HepG2 (cell line): ENCODE measurements at places on chromosomes 2 and 18. TPM values are rescaled to one million over a fixed set of nuclear protein-coding genes. Genes with fewer than 3 reads are reported as not detected.

GRCh38 chr2:70887550-70888246 lies 48.0 kb upstream of the ATP6V1B1 start:
- DNase-seq: no peak

- DNase-seq: no peak
Observed at GRCh38 chr2:172048508-172049503, 36.5 kb upstream of the DLX1 start.

GRCh38 chr18:62420151-62420512 lies 95.0 kb downstream of the TNFRSF11A start:
- DNase-seq: peak; percentile 85

GRCh38 chr18:48308027-48308635 lies 101.1 kb downstream of the ZBTB7C start:
- DNase-seq: no peak

DNA sequence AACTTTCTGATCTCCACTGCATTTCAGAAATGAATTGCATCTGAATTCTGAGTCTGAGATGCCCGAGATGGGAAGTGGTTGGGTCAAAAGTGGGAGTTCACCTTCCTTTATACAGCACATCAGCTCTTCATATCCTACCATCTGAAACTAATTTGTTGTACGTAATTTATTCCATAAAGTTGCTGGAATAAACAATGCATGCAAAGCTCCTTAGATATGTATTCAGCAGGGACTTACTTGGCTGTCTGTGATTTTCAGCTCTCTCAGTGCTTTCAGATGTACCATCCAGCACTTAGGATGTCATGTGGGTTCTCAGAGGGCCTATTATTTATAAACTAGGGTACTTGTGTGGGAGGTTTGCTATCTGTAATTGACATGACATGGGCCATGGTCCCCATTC lies 46.9 kb upstream of the EFEMP1 start:
- DNase-seq: no peak

DNA sequence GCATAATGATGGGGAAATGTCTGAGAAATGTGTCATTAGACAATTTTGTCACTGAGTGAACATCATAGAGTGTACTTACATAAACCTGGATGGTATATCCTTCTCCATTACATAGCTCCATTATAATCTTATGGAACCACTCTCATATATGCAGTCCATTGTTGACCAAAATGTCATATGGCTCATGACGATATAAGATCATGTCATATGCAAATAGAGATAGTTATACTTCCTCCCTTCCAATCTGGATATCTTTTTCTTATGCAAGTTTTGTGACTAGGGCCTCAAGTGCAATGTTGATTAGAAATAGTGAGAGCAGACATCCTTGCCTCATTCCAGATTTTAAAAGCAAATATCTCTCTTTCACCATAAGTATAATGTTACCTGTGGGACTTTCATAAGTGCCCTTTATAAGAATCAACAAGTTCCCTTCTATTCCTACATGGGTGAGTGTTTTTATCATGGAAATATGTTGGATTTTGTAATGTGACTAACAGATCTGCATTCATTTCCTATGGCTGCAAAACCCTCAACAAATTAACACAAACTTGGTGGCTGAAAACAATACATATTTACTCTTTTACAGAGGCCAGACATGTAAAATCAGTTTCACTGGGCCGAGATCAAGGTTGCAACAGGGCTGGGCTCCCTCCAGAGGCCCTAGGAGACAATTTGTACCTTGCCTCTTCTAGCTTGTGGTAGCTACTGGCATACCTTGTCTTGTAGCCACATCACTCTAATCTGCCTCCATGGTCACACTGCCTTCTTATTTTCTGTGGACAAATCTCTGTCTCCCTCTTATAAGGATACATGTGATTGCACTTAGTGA lies 21.6 kb upstream of the SULT1C4 start:
- no peak for DNase-seq

GRCh38 chr2:6909431-6910385 lies 7.5 kb upstream of the RNF144A start:
- DNase-seq: no peak

DNA sequence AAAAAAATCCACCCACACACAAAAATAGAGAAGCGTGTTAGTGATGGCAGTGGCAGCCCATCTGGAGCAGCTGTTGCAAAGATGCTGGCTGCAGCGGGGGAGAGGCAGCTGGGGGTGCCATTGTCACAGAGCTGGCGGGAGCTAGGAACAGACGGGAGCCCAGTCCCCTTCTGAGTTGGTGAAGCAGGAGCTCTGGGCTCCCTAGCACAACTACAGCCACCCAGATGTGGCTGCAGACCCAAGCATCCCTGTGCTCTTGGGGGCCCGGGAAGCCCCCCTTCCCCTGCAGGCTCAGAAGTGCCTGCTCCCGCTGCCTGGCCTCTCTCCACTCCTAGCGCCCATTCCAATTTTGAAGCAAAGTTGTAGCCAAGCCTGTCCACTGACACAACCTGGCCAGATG lies 366.6 kb upstream of the MC4R start:
- no peak for DNase-seq

GRCh38 chr2:146209842-146210275 lies 1635.0 kb upstream of the ACVR2A start:
- DNase-seq: no peak

DNA sequence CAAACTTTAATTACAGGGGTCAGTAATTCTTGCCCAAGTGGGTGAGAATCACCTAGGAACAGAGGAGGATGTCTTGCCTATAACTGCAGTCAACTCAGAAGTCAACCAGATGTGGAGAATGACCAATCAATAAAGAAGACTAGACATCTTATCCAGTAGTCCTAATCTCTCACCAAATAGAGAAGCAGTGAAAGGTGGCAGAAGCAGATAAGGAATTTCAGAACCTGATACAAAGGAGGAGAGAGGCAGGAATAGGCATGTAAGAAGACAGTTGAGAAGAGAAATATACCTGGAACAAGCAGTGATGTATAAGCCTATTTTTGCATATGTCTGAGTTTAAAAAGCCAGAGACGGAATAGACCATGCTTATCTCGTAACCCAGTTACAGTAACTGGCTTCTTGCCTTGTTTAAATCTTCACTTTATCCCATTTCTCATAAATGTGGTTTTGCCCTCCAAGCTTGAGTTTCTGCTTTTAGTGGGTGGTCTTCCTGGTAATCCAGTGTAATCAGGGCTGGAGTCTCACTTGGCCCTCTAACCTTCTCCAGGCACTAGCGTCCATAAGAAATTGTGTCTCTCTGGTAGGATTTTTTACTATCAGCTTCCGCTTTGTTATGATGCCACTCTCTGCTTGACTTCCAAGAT lies 401.0 kb downstream of the SUCLG1 start:
- DNase-seq: no peak

DNA sequence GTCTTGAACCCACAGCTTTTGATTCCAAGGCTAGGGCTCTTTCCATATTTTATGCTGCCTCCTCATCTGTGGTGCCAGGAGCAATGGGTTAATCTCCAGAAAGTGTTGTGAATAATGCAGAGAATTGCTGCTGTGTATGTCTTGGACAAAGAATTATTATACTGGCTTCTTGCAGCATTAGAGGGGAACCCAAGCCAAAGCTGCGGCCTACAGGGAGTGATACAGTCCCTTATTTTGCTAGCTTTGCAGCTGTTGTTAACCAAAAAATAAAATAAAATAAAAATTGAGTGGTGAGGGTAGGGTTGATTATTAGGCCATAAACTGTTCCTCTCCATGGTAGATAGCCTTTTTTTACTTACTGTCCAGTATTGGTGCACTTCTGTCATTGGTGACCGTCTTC lies 16.7 kb downstream of the WIPF1 start:
- no peak for DNase-seq

DNA sequence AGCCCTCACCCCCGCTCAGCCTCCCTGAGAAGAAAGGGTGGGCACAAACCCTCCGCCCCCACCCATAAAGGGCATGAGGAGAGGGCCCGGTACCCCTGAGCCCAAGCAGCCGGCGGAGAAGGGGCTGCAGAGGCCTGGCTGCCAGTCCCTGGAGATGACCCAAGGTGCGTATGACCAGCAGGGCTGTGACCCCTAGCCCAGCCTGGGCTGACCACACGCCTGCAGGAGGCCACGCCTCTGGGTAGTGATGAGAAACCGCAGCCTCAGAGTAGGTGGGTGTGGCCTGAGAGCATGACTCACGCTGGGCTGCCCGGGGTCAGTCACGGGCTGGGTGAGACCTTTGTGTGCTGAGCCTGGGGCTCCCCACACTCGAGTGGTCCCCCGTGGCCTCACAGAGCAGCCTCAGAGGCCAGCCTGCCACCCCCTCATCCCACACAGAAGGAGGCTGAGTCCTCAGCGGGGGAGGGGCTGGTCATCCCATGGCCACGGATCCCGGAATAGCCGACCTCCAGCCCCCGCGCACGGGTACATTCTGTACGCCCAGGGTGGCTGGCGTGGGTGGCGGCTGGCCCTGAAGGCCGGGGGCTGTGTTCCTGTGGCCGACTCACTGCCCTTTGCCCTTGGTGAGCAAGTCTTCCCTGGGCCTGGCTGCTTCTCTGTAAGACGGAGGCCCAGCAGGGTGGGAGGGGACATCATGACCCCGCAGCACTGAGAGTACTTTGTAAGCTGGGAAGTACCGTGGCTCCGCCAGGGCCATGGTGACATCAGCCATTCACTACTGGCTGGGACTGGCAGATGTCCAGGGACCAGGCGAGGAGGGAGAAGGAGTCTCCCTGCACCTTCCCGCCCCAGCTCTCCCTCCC lies 110.8 kb upstream of the OTOS start:
- peak; percentile 94 for DNase-seq

DNA sequence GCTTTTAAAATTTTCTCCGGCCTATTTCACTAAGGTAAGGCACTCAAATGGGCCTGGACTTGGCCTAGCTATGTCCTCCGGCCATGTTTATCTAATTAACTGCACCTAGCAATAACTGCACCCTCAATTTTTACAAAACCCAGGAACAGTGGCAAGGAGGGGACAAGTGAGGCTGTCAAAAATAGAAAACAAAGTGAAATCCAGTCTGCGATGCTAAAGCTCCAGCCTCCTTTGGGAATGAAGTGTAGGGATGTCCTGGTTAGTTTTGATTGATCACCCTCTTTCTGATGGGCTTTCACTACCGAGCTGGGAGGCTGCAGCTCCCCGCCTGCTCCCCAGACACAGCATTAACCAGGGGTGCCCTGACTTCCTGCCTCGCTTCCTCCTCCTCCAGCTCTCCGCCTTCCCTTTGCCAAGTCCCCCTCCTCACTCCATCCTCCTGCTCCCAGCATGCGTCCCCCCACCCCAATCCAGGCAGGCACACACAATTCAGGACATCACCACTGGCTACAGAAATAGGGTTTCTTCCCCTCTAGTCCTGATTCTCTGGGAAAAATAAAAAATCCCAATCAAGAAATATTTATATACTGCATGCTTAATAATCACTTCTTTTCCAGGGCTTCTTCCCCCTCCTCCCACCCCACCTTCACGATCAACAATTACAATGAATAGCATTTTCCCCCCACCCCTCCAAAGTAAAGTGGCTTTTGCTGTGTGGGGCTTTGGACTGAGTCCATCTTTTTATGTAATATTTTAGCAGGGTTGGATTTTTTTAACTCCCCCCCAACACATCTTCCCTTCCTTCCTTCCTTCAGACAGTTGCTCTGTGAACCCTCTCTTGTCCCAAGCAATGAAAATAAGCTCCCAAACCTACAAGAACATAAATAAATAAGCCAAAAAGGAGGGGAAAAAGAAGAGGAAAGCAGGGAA lies 3.3 kb upstream of the POU3F3 start:
- no peak for DNase-seq

- DNase-seq: peak; percentile 92
Observed at GRCh38 chr2:101597347-101597944, 100.1 kb upstream of the MAP4K4 start.

DNA sequence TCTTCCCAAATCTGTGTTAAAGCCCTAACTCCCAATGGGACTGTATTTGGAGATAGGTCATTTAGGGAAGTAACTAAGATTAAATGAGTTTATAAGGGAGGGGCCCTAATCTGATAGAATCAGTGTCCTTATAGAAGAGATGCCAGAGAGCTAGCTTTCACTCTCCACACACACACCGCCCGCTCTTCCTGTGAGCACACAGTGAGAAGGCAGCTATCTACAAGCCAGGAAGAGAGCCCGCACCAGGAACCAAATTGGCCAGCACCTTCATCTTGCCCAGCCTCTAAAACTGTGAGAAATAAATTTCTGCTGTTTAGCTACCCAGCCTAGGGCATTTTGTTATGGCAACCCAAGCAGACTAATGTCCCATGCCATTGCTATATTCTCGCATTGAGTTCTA lies 125.2 kb downstream of the RTN4 start:
- no peak for DNase-seq

DNA sequence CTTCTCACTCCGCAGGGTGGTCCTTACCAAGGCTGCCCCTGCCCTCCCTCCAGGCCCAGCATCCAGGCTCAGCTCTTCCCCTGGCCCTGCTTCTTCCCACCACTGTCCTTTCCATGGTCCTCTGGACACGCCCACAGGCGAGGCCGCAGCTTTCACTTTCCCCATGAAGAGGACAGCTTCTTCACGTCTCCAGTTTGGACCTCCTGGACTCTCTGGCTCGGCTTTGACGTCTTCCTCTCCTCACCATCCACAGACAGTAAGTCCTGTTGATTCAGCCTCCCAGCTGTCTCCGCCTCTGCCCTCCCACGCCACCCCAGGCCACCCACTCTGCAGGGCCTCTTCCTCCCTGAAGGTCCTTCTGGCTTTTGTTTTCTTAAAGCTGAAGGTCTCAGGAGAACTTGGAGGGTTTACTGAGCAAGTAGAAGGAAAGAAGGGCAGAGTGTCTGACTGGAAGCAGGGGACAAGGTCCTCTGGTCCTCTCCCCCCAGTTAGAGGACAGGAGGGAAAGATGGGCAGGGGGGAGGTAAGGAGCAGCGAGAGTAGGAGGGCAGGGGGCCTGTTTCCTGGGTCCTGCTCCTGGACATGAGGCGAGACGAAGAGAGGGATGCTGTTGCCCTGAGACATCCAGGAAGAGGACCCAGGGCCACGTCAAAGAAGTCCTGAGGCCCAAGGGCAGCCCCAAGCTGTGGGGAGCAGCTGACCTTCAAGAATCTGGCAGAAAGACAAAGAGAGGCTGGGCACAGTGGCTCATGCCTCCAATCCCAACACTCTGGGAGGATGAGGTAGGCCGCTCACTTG lies 24.7 kb upstream of the NMUR1 start:
- DNase-seq: no peak

GRCh38 chr2:58620896-58621295 lies 379.8 kb upstream of the FANCL start:
- DNase-seq: no peak

NGEF gene
- 11.8 and 14.4 TPM in 2 replicates for total RNA-seq

SERPINB13 gene
- not detected in 2 replicates for total RNA-seq

DTNB gene
- 13.7 and 14.4 TPM in 2 replicates for total RNA-seq

DSG2 gene
- 23.3 and 24.4 TPM in 2 replicates for total RNA-seq

C2orf76 gene
- total RNA-seq: 8.5 TPM in 2 replicates

GTF2A1L gene
- total RNA-seq: not detected in 2 replicates

DPP10 gene
- total RNA-seq: 0.84 and 1.7 TPM in 2 replicates

PAX3 gene
- not detected in 2 replicates for total RNA-seq
